ENCODE measurements at places on chromosomes 7 and 10.

DNA sequence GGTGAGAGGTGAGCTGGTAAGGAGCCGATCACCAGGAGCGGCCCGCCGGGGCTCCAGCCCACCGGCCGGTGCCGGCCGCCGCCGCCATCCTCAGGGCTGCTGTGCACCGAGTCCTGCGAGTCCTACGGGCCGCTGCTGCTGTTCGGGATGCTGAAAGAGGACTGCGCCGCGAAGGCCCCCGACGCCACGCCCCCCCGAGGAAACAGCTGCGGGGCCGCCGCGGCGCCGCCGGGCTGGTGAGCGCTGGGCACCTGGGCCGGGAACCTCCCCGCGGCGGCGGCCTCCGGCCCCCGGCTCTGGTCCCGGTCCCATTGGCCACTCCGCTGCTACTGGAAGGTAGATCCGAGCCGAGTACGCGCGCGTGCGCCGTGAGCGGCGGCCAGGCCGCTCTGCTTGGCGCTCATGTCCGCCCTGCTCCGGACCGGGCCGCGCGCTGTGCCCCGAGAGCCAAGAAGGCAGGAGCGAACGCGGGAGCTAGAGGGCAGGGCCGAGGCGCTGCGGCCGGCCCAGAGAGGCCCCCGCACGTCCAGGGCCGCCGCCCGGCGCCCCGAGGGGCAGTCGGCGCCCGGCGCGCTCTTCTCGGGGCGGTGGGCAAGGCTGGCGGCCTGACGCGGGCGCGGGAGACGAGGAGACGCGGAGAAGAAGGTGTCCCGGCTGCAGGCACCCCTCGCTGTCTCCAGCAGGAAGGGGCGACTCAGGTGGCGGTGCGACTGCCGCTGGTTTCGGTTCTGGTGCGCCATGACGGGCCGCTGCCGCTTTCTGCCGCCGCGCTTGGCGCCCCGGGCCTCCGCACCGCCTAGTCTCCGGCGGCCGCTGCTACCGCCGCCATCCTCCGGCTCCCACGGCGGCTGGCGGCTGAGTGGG lies 121.3 kb upstream of the WIPF3 start:
- DNase-seq: peak; percentile 75

GRCh38 chr7:157516311-157516710 lies 179.5 kb downstream of the DNAJB6 start:
- no peak for DNase-seq

DNA sequence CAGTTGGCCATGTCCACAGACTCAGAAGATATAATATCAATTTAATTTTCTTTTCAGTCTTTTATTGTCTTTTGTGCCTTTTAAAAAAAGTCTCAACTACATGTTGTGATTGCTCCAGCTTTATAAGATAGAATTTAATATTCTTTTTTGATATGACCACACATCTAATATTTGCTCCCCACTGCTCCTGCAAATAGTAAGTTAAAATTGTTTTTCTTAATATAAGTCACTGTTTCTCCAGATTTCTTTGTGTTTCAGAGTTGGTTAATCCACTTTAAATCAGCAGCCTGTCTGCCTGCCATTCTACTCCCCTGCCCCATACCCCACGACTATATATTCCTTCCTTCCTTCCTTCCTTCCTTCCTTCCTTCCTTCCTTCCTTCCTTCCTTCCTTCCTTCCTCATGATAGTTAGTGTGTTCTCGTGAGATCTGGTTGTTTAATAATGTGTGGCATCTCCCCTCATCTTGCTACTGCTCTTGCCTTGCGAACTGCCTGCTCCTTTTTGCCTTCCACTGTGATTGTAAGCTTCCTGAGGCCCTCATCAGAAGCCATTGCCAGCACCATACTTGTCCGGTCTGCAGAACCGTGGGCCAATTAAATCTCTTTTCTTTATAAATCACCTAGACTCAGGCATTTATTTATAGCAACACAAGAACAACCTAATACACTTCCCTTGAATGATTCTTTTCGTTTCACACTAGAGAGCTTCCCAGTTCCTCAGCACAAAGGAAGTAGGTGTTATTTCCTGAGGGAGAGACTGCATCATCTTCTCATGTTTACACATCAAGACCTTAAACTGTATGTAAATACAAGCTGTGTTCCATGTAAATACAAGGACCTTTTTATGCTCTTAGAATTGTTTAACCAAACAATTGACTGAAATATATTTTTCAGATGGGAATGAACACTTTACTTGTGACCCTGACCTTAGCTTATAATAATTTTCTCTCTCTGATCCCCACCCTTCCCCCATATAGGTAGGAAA lies 24.5 kb downstream of the TAS2R16 start:
- DNase-seq: no peak

GRCh38 chr10:2263561-2263960 lies 526.2 kb upstream of the ADARB2 start:
- DNase-seq: no peak

DNA sequence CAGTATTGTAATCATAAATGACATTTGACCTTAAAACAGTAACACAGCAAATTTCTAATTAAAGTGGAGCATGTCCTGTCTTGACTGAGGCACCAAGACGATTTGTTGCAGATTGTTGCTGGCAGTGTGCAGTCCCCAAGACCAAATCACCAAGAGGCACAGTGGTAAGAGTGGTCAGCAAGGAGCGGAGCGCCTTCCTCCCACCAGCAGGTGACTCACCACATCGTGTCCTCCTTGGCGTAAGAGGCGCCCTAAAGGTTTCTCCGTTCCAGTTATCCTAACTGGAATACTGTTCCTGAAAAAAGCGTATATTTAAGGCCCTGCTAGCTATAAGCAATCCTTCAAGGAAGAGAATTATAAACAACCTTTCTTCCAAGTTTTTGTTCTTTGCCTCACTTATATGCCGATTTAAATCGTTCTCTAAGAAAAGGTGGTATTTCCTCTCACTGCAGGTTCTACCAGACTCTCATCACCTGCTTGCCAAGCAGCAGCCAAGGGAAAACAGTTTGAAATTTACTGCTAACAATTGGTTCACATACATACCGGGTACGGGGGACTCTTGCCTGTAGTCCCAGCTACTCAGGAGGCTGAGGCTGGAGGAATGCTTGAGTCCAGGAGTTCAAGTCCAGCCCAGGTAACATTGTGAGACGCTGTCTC lies 10.7 kb upstream of the REPIN1 start:
- DNase-seq: peak; percentile 32

GRCh38 chr7:111667488-111667887 lies 105.2 kb upstream of the IMMP2L start:
- DNase-seq: no peak

- DNase-seq: no peak
Observed at GRCh38 chr7:19305698-19306097, 160.5 kb upstream of the FERD3L start.

GRCh38 chr7:157483515-157483914 lies 146.7 kb downstream of the DNAJB6 start:
- no peak for DNase-seq

DNA sequence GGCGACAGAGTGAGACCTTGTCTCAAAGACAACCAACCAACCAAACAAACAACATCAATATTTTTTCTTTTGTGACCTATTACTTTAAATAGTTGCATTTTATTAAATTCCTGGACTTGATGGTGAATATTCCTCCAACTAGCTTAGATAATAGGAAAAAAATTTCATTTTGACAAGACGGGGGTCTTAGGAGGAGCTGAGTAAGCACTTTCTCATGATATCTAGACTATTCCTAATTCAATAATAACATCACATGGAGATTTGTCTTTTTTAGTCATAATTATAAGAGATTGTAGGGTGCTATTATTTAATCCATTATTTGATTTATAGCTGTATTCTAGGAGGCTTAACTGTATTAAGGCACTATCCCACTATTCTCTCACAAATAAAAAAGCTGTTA lies 702.5 kb downstream of the PHTF2 start:
- no peak for DNase-seq

- no peak for DNase-seq
Observed at GRCh38 chr10:97690133-97690532, 3.1 kb upstream of the AVPI1 start.

DNA sequence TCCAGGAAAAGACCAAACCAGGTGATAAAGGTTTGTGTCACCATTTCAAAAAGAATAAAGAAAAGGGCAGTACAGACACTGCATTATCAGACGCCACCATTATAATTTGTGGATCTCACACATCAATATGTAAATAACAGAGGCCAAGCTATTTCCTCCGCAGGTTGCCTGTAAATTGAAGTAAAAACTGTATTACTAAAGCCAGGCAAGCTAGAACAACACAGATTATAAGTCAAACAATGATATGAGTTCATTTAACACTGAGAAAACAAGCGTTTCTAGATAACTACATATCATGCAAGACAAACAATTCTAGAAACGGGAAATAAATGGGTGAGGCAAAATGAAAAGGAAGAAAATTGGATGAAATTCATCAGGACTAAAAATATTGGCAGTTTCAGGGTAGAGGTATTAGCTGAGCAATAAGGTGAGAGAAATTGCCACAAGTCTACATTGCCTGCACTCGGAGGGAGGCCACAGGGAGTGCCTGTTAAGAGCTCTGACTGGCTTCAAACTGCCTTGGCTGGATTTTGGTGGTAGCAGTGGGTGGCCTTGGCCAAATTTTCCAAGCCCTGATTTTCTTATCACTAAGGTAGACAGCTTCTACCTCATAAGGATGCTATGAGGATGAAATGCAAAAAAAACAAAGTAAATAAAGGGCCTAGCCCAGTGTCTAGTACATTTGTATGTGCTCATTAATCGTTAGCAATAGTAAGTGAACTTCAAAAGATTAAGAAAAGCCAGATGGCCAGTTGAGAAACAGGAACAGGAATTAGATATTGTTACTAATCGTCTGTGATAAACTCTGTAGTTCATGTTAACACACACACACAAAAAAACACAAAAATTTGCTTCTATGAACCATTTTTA lies 240.0 kb upstream of the NFE2L3 start:
- no peak for DNase-seq

GRCh38 chr7:128259131-128260061 lies 18.3 kb downstream of the LEP start:
- peak; percentile 92 for DNase-seq

GRCh38 chr7:27611059-27611458 lies 51.6 kb downstream of the HIBADH start:
- no peak for DNase-seq

DNA sequence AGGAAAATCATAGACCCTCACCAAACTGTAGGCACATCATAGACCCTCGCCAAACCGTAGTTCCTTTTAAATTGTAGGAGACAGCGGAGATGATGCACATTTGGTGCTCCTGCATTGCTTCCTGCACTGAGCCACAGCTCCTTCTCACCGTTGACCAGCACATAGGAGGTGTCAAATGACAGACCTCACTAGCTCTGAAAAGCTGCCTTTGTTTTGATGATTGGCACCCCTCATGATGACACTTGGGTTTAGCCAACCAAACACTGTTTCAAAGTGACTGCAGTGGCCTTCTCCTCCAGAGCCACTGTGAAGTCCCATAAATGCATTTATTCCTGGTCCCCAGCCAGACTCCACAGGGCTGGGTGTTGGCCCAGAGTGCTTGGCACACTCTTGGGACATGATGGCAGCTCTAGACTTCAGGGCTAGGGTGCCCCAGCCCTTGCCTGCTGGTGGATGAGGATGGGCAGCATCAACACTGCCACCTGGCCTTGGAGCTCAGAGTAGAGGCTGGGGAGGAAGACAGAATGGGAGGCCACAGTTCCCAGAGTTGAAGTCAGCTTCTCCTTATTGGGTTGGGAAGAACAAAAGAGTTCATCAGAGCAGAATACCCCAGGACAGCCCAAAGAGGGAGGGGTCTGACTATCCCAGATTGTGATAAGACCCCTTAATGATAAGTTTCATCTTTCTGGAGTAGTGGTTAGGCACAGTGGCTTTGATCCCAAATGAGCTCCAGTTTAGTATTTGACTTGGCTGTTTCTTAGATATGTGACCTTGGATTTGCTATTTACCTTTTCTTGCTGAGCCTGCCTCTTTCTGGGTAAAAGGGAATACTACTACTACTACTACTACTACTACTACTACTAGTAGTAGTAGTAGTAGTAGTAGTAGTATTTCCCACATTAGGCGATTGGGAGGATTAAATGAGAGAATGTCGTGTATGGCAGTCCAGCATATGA lies 75.3 kb downstream of the MTPN start:
- no peak for DNase-seq

DNA sequence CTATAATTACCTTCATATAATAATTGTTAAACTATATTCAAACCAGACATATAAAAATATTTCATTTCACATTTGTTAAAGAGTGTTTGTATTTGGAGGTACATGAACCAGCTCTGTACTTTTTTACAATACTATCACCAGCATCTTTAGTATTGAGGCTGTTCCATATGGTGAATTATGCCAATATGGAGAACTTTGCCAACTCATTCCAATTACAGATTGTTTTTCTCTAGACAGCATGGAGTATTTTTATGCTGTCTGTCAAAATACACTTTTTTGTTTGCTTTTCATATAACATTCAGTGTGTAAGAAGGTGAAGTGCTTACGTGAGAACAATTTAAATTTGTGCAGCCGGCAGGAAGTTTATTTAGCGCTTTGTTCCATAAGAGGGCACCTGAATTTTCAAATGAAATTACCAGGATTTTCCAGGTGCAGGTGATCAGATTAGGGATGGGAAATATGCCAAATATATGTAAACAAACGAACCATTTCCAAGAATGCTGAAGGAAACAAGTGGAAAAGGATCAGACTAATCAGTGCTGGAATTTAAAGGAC lies 54.9 kb downstream of the SEMA3E start:
- DNase-seq: no peak

- no peak for DNase-seq
Observed at GRCh38 chr7:137970253-137970975, 31.5 kb downstream of the CREB3L2 start.

DNA sequence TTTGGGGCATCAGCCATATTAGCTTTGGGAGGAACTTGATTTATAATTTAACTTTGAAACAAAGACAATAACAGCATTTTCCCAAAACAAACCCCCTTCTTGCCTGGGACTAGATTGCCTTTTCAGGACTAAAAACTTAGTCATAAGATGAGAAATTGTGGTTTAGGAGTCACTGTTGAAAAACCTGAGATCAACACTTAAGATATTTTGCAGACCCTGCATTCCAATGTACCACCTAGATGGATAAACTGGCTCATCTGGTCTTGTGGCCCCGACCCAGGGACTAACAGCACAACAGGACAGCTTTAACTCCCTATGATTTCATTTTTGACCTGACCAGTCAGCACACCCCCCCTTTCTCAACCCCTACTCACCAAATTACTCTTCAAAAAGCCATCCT lies 1165.4 kb downstream of the XPNPEP1 start:
- no peak for DNase-seq

GRCh38 chr7:37986908-37987330 lies 66.5 kb downstream of the EPDR1 start:
- no peak for DNase-seq

GRCh38 chr10:48648172-48648942 lies 36.3 kb upstream of the WDFY4 start:
- DNase-seq: no peak

GRCh38 chr10:70648427-70648826 lies 23.9 kb upstream of the ADAMTS14 start:
- no peak for DNase-seq

GRCh38 chr7:84021292-84021908 lies 173.2 kb downstream of the SEMA3A start:
- DNase-seq: no peak

DNA sequence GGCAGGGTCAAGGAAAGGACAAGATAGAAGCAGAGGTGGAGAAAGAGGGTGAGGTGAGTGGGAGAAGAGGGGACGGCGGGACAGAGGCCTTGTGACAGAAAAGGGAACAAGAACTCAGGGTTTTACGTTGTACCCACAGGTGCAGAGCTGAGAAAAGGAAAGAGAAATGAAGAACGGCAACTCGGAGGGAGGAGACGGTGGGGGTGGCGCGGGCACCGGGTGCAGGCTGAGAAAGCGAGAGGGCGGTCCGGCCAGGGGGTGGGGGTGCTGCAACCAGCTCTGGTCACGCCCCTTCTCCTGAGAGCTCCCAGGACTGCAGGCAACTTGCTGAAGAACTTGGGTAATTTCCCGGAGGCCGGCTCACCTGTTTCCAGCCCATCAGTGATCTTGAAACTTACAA lies 65.3 kb downstream of the CARD11 start:
- no peak for DNase-seq
